Smooth muscle cell of the pulmonary artery (primary cell): ENCODE measurements at places on chromosomes 16 and 17. TPM values are rescaled to one million over a fixed set of nuclear protein-coding genes. Genes with fewer than 3 reads are reported as not detected.

The HOXB5 gene
- total RNA-seq, result 0.20 and 0.50 TPM in 2 replicates

The CTRB1 gene
- total RNA-seq, result not detected in 2 replicates

The SCGB1C2 gene
- not detected in 2 replicates for total RNA-seq

The CFAP97D1 gene
- under 0.01 TPM in 1 of 2 replicates, not detected in the other for total RNA-seq
